ENCODE measurements at places on chromosomes 16 and 17.
A peak's percentile ranks its signal among the peaks of the same experiment; 100 is the strongest.

GRCh38 chr17:15371376-15372130, 30.2 kb upstream of the TEKT3 start:
- no peak for DNase-seq

DNA sequence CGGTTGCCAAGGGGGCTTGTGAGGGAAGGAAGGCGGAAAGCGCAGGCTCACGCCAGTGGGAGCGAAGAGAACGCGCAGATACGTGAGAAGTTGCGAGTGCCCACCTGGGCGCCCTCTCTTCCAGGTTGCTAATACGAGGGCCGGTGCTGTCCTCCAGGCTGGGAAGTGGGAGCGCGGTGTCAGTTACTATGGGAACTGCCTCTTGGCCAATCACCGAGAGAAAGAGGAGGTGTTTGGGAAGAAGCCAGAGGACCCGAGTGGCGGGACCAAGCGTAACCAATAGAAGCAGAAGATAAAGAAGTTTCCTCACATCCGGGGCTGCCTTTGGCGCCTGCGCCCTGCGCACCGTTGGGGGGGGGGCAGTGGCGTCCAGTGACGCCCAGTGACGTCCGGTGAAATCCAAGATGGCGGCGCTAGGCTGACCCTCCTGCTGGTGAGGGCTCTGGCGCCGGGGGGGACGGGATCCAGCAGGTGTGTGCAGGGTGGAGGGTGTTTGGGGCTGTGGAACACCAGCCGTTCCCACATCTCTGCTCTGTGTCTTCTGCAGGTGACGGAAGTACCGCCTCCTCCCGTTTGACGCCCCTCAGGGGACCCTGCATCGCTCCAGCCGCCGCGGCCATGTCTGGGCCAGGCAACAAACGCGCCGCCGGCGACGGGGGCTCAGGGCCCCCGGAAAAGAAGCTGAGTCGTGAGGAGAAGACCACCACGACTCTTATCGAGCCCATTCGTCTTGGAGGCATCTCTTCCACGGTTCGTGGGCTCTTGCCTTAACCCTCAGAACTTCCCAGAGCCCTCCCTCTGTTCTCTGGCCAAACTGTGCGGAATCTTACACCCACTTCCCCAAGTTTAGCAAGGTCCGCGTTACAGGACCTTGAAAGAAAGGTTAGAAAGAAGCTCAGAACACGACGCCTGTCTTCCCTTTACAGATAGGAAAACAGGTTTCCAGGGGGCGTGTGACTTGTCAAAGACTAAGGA, at the start of the genes CFAP119 and RNF40:
CFAP119 (minus strand) TSS at position 135 of the 975 bp plus-strand sequence. CDS start 314 bp downstream, outside the sequence.
RNF40 (plus strand) TSS at position 395 of the 975 bp plus-strand sequence; CDS start at position 619, 224 bp downstream.
- peak; percentile 99 for DNase-seq

DNA sequence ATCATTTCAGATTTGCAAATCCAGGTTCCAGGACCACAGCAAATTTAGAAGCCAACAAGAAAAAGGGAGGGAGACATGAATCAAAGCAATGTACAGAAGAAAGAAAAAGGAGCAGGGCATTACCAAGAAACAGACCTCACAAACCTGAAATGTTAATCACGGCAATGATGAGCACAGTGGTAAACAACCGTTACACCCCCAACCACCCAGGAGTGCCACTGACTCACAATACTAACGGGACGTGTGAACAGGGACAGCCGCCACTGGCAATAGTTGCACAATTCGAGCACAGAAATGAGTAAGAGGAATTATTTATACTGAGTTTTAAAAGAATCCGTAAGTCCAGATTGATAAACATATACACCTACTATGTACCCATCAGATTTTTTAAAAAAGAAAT, 13.8 kb downstream of the USP22 start:
- peak; percentile 69 for DNase-seq

GRCh38 chr16:81080233-81080632, 3.2 kb upstream of the C16orf46 start:
- DNase-seq = no peak
